ENCODE measurements at places on chromosomes 11 and 22.

DNA sequence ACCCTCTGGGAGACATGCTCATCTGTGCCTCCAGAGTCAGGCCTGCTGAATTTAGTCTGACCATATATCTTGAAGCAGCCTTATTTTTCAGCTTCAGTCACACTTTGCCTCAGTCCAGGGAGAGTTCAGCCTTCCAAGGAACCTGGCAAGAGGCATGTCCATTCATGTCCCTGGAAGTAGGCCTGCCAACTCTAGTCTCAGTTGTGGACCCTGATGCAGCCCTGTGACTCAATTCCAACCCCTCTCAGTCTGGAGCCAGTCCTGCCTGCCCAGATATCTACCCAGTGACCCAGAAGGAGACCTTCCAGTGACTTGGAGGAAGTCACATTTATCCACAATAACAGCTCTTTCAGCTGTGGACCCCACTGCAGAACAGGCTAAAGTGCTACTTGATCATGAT lies 566.6 kb downstream of the TMEM135 start:
- DNase-seq, result no peak

DNA sequence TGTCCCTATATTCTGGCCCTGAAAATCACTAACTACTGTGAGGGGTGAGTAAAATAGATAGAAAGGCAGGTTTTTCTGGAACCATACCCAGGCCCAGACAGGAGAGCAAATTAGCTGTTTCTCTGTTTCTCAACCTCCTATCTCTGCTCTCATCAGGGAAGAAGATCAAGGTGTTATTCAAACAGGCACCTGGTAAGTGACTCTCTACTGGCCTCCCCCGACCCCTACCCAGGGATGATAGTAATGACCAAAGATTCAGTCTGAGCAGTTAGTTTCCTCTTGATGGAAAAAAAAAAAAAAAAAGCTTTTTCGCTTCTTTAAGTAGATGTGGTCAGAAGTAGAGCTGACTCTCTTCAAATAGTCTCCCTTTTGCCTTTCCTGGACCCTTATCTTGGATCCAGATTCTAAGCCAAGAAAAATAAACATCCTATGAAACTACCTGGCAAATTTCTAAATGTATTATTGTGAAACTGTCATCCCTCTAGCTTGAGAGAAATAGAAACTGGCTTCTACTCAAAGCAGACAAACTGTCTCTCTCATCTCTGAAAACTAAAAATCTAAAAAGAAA lies 9.9 kb downstream of the LRRC4C start:
- no peak for DNase-seq

DNA sequence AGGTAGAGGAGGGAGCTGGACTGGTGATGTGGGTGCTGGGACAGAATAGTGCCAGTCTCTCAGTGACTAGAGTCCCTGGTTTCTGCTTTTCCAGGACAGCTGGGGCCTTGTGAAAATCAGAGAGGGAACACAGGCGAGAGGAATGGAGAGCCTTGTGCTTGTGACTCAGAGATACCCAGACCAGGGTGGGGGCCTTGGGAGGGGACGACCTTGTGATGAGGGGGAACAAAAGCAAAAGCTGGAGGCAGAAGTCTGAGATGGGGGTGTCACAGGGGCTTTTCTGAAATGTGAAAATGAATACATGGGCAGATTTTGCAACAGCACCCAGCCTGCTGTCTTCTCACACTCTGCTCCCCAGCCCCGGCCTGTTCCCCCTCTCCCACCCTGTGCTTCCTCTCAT lies 3.4 kb upstream of the NR1H3 start:
- DNase-seq, result no peak

DNA sequence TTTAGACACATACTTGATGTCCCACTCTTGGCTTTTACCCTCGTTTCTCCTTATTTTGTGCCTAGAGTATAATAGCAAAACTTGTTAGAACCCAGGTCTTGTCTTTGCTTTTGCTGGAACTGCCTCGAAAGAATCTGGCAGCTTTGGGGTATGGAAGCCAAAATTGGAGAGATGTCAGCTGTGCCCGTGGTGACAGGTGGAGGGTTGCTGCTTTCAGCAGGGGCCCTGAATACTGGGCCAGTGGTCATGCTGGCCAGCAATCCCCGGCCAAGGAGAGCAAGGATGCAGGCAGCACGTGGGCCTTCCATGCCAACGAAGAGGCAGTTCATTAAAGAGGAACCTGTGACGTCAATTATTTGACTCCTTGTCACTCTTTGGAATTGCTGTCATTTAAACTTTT lies 181.1 kb downstream of the HIPK3 start:
- no peak for DNase-seq

DNA sequence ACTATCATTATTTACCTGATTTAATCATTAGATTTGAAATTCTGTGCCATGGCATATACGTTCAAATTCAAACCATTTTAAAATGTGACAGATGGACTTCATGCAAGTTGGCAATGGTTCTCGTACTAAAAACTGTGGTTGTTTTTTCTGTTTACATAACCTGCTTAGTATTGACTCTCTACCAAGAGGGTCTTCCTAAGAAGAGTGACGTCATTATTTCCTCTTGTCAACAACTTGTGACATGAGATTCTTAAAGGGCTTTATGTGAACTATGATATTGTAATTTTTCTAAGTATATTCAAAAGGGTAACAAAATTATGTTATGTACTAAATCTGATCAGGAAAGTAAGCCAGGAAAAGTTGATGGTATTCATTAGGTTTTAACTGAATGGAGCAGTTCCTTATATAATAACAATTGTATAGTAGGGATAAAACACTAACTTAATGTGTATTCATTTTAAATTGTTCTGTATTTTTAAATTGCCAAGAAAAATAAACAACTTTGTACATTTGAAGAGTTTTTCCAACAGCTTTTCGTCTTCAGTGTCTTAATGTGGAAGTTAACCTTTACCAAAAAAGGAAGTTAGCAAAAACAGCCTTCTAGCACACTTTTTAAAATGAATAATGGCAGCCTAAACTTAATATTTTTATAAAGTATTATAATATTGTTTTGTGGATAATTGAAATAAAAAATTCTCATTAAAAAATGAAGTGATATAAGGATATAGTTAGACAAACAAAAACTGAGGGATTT lies 87.0 kb downstream of the GRK3 start:
- DNase-seq, result no peak

Data from tibial nerve (tissue), 4 donors.